CD4-positive, alpha-beta T cell treated with Interleukin-15 for 1 hour (primary cell): ENCODE measurements at places on chromosomes 7 and 10.

DNA sequence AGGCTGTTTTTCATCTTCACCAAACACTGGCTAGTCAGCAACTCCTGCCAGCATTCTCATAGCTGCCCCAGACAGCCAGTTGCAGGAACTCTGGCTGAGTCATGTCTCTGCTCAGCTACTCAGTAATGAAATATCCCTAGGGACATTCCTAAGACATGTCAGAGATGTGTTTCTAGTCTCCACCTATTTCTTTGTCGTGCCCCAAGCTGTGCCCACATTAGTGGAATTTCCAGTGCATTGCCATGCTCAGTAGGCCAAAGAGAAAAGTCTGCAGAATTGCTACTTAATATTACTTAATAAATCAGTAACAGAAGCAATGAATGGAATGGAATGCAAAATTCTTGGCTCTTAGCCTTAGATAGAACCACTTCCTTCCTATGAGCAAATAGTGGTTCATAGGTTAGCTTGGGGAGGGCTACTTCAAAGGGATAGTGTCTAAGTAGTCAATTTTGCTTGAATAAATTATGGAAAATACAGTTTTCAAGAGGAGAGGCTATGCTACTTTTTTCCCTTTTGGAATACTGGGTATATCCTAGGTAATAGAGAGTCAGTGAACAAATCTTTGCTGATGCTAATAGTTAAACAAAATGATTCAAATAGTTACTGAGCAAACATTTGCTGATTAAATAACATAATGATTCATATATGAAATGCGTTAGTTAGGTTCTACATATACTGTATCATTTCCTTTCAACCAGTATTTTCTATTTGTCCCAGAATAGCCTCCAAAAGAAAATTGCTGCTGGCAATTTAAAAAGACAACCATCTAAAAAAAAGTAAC lies 23.6 kb upstream of the SEMA3C start:
- no peak for DNase-seq

GRCh38 chr7:42858570-42858969 lies 53.3 kb downstream of the C7orf25 start:
- DNase-seq: no peak

DNA sequence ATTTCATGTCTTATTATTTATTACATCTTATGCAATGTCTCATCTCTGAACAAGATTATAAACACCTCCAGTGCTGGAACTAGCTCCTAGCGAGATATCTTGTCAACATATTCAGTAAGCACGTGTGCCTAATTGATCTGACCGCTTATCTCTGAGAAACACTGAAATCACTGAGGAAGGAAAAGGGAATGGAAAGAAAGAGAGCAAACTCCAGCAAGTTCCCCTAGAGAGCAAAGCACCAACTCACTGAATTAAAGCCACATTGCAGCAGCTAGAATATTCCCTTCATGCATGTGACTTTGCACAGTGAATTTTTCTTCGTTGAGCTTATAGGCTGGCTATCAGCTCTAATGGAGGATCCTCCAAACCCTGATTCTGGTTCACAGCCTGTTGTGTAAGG lies 177.1 kb upstream of the FRMD4A start:
- DNase-seq: no peak

- no peak for DNase-seq
Observed at GRCh38 chr7:33806298-33807154, 98.8 kb upstream of the BMPER start.

- no peak for DNase-seq
Observed at GRCh38 chr7:156234192-156234591, 406.4 kb upstream of the RNF32 start.

DNA sequence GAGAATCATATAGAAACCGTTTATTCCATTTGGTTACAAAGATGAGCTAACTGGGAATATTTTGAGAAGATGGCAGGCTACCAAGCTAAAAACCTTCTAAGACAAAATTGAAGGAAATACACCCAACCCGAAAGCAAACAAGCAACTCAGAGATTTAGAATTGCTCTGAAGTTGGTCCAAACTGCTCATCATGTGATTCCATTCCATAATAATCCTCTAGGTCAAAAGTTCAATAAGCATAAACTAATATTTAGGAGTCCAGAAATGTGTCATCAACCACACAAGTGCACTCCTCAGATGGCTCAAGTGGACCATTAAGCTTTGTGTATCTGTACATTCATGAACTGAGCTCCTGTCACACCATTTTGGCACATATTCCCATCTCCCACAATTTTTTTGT lies 28.7 kb downstream of the DGKI start:
- DNase-seq: no peak

DNA sequence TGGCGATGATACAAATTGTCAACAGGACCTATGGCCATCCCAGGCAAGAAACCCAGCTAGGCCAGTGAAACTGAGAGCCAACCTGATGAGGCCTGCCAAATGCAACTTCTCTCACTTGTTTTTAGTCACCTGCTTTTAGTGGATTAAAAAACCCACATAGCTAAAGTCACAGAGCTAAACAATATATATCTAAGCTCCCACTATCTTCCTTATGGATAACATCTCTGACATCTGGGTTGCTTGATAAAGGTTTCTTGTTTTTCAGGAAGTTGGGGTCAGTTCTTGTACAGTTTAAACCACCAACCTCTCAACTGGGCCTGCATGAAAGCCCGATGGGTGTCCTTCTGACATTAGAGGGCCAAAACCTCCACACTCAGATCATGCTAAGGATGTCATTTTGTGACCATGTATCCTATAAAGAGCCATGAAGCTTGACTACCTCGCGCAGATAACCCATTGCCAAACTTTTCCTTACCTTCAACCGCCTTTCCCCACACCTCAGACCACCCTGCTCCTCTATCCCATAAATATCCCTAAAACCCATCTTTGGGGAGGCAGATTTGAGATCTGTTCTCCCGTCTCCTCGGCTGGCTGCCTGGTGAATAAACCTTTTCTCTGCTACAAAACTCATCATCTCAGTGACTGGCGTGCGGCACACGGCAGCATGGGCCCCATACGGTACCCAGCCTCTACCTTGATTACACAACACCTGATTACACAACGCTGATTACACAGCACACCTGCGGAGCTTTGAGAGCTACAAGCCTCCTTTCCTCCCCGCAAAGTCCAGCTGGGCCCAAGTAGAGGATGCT lies 797 bp upstream of the STMP1 start:
- DNase-seq: no peak

DNA sequence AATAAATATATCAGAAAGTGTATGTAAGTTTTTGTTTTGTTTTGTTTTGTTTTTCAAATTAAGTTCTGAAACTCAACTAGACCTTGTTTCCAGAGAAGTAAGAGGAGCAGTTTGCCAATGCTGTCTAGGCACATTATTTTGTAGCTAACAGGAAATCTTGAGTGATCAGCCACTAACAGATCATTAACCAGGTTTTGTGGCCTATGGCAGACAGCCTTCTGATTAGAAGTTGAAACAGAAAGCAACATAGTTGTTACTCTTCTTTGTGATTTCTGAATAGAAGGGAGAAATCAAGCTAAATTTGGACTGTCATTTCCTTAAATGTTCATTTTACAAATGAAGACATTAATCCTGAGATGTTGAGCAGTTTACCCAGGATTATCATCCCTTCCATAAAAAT lies 142.6 kb downstream of the PLXDC2 start:
- DNase-seq: no peak

GRCh38 chr10:43234471-43235041 lies 32.3 kb downstream of the RASGEF1A start:
- DNase-seq: peak; percentile 6

DNA sequence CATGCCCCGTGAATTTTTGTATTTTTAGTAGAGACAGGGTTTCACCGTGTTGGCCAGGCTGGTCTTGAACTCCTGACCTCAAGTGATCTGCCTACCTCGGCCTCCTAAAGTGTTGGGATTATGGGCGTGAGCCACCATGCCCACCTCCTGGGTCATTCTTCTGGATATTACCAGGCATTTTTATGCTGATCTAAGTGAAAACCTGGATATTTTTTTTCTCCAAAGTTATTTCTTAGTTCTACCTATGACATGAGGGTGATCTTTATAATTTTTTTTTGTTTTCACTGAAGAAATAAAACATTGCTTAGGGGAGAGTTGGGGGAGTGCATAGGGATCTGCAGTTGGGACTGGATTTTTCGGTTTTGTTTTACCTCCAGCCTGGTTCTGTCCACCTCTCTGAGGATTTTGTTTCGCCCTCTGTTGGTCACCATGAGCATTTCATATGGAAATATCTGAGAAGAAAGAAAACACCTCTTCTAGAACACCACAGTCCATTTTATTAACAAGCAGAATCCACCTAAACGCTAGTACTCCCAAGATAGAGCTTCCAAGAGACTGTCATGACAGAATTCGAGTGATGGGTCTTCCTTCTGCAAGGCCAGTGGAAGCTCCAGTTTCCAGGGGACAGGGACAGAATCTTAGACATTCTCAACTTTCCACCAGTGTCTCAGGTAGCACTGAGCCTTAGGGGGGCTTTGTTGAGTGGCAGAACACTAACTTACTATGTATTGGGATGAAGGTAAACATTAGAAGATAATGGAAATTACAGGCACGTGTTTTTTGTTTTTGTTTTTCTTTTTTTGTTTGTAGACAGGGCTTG lies 33.4 kb upstream of the AFAP1L2 start:
- DNase-seq: no peak

GRCh38 chr10:60495338-60496055 lies 105.8 kb upstream of the ANK3 start:
- no peak for DNase-seq

DNA sequence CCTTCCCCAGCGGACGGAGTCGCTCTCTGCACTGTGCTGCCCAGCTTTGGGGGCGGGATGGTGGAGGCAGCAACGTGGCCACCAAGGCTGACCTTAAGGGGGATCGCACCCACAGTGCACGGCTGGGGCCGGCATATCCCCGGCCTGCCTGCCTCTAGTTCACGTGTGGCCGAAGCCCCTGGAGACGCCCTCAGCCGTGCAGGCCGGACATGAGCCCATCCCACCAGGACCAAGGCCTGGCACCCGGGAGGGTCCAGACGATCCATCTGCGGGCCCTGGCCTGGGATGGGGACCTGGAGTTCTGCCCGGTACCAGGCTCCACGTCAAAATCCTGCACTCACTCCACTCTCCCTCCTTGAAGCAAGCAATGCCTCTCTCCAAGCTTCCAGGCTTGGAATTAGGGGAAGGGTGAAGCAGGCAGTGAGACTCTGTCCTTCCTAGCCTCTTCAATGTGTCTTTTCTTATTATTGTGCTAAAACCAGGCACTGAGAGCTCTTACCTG lies 520.8 kb downstream of the REEP3 start:
- DNase-seq: no peak

DNA sequence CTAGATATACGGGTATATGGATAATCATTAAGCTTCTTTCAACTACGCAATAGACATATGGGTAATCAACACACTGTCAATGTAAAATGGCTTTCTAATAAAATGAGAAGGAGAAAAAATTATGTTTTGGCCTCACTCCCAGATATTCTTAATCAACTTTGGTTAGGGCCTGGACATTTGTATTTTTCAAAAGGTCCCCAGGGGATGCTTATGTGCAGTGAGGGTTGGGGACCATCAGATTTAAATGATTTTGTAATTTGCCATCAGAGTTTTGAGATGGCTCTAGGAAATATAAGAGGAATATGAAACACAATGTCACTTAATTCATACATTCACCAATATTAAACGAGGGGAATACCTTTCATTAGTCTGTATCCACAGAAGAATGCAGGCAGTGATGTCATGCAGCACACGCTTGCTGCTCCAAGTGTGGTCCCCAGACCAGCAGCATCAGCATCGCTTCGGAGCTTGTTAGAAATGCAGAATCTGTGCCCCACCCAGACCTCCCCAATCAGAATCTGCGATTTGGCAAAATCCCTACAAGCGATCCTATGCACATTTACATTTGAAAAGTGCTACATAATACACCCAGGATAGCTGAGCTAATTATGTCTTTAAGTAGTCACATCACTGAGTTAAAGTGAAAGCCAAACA lies 75.1 kb downstream of the INHBA start:
- no peak for DNase-seq

GRCh38 chr7:132328047-132328620 lies 248.1 kb downstream of the PLXNA4 start:
- DNase-seq: no peak

- DNase-seq: no peak
Observed at GRCh38 chr10:104273286-104273685, 4.3 kb downstream of the GSTO2 start.

GRCh38 chr7:23546897-23547572 lies 15.3 kb upstream of the TRA2A start:
- peak; percentile 83 for DNase-seq

GRCh38 chr7:94418851-94419250 lies 24.2 kb downstream of the COL1A2 start:
- DNase-seq: no peak

DNA sequence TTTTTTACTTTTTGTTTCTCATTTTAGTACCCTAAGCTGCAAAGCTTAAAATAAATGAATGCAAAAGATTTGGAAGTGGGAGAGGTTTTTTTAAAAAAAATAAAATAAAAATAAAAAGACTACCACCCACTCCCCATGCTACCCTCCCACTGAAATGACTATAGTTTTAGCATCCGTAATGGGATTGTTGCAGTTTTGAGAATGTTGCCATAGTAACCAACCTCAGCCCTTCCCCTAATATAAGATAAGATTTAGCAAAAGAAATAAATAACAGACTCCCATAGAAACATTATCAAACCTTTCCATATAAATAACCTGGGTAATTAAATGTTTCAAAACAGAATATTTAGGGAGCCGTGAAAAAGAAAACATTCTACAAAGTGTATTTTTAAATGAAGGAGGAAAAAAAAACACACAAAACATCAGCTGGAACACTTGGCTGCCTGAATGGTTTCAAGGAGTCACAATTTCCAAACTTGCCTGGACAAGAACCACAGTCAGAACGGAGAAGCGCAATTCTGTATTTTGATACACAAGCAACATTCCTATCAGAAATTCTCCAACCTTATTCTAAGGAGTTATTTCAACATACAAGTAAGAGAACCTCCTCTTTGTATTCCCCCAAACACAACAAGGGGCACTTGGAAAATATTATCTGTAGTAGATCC lies 57.4 kb downstream of the DGKI start:
- DNase-seq: no peak

GRCh38 chr10:128059266-128059981 lies 66.8 kb downstream of the MKI67 start:
- no peak for DNase-seq

GRCh38 chr7:13742811-13743210 lies 246.7 kb downstream of the ETV1 start:
- no peak for DNase-seq

GRCh38 chr7:151729521-151729921 lies 147.4 kb downstream of the PRKAG2 start:
- DNase-seq: no peak

GRCh38 chr10:8325024-8325980 lies 270.8 kb downstream of the GATA3 start:
- DNase-seq: no peak

DNA sequence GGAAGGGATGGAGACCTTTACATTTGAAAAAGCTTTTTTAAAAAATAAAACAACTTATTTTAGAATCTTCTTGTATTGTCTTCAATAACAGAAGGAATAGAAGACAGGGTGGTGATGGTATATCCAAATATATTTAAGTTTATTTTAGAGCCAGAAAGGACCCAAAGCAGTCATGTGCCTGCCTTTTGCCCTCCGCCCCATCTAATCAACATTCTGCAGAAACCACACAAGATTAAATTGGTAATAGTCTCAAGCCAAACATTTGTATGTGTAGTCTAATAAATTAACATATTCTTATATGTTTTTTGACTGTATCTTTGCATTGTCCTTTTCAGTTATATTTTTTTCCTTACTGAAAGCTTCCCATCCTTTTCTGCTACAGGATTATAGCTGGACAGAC lies 16.5 kb upstream of the NUP42 start:
- no peak for DNase-seq

- no peak for DNase-seq
Observed at GRCh38 chr10:122939133-122939855, 14.7 kb downstream of the C10orf88 start.
